ENCODE measurements at places on chromosomes 1 and 21.

GRCh38 chr1:101017448-101017847 lies 8.1 kb downstream of the DPH5 start:
- DNase-seq, result no peak

DNA sequence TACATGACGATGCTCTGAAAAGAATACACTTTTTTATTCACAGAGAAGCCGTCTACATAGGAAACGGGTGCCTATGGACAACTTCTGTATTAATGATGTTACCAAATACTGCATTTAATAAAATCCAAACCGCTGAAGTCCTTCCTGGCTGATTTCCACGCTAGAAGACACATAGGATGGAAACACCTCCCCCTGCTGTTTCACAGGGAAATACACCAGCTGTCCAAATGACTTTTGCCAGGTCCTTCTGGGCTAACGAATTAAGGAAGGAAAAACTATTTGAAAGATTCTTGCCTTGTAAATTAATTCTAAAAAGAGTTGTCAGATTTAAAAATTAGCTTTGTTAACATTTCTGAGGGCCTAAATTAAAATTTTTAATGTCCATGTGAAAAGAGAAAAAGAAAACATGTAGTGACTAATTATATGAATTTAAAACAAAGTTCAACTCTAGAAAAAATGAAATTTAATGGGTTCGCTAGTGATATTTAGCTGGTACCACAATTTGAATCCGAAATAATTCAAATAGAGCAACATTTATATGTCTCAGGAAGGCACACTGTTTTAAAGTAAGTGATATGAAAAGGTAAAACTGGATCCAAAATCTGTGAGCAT lies 146.0 kb downstream of the RERE start:
- no peak for DNase-seq

DNA sequence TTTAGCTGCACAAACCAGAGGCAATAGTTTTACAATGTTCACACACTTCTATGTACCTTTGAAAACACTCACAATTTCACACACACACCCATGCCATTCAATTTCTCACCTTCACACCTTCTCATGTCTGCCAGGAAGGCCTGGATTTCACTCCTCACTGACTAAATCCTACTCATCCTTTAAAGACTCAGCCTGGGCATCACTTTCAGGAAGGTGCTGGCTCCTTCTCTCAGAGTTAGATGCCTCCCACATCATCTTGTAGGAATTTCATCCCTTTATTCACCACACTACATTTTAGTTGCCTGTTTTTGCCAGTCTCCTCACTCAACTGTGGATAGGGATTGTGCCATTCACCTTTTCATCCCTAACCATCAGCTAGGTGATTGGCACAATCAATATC lies 2.3 kb downstream of the IL20 start:
- DNase-seq, result no peak

GRCh38 chr1:171251042-171251951 lies 3.0 kb downstream of the FMO1 start:
- peak; percentile 22 for DNase-seq

- DNase-seq, result no peak
Observed at GRCh38 chr1:207055386-207056001, 2.4 kb downstream of the PFKFB2 start.

DNA sequence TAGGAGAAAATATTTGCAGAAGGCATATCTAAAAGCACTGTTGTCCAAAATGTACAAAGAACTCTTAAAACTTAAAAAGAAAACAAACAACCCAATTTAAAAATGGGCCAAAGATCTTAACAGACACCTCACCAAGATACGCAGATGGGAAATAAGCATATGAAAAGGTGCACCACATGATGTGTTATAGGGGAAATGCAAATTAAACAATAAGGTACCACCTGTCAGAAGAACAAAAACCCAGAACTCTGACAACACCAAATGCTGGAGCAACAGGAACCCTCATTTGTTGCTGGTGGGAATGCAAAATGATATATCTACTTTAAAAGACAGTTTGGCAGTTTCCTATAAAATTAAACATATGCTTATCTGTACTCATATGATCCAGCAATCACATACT lies 18.1 kb downstream of the SLC2A5 start:
- DNase-seq, result no peak
